ENCODE measurements at places on chromosomes 13 and 19.

GRCh38 chr13:21453387-21454081, 5.6 kb downstream of the ZDHHC20 start:
- no peak for DNase-seq

- DNase-seq: peak; percentile 78
Observed at GRCh38 chr19:47240996-47241918, 10.3 kb upstream of the BBC3 start.

- DNase-seq: no peak
Observed at GRCh38 chr19:46755853-46756543, 9.7 kb upstream of the STRN4 start.

GRCh38 chr13:83350569-83350968, 531.7 kb downstream of the SLITRK1 start:
- DNase-seq: no peak

DNA sequence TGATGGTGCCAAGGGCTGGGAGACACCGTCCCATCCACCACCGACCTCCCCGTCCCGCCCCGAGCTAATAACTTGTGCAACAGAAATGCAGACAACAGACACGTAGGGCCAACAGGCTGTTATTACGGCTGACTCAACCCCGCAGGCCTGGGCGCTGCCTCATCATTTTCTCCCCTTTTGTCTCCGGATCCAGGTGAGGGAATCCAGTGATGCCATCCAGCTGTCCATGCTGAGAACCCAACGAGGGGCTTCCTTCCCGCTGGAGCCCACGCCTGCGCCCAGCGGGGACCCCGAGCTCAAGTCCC, 6.4 kb upstream of the DIRAS1 start:
- no peak for DNase-seq

GRCh38 chr13:53126841-53127245, 98.2 kb downstream of the OLFM4 start:
- no peak for DNase-seq

GRCh38 chr13:25687471-25688225, 315.9 kb downstream of the ATP8A2 start:
- DNase-seq: no peak
